ENCODE measurements at places on chromosomes 7 and 10.

- no peak for DNase-seq
These were observed 96.6 kb upstream of the NMT2 start for GRCh38 chr10:15265056-15265455.

DNA sequence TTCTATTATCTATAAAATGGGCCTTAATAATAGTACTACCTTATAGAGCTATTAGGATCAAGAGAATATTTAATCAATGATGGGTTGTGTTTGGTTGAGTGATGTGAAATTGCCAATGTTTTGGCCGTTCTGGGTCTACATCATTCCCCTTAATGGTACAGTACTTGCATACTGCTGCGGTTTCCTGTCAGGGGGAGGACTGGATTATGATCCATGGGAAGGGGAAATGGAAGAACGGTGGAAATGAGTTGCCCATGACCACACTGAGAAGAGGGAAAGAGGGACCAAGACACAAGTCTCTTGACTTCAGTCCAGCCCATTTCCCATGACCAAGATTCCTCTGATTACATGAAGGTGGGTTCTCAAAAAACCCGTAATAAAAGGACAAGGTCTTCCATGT is 999 bp upstream of the MRPS24 start:
- no peak for DNase-seq

- no peak for DNase-seq
These were observed 29.1 kb downstream of the PAPOLB start for GRCh38 chr7:4832711-4833110.

DNA sequence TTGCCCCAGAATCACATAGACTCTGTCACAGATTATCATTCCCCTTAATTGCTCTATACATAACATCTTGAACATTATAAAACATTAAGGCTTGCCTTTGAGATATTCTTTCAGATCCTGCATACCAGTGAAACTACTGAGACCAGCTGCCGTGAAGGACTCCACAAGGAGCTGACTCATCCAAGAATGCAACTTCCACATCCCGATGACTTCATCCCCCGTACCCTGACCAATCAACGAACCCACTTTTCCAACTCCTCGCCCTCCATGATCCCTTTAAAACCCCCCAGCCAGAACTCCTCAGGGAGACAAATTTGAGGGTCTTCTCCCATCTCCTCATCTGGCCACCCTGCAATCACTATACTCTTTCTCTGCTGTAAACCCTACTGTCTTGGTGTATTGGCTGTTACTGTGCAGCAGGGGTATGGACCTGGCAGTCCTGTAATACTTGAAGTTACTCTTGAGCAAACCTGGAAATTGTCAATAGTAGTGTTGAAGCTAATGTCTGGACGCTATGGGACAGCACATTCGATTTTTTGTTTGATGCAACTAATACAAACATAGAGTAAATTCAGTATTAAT is 49.8 kb downstream of the HTR5A start:
- DNase-seq, result no peak

GRCh38 chr10:33556620-33557019 is 222.2 kb upstream of the NRP1 start:
- DNase-seq, result no peak

DNA sequence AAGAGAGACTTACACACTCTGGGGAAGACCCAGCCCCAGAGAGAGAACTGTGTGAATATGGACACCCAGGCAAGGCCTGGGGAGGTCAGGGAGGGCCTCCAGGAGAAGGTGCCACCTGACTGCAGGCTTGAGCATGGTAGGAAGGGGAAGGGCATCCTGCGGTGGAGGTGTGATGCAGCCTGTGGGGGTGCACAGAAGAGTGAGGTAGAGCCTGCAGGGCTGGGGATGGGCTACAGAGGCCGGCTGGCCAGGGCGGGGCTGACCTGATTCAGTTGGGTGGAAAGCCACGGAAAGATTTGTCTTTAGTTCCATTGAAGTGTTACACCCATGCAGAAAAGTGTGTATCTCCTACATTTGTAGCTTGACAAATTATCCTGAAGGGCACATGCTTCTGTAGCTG is 47.6 kb downstream of the ZMIZ1 start:
- no peak for DNase-seq

GRCh38 chr10:78891741-78892140 is 177.0 kb upstream of the ZMIZ1 start:
- no peak for DNase-seq

GRCh38 chr10:46002916-46003693 is 27.3 kb downstream of the NCOA4 start:
- no peak for DNase-seq

- DNase-seq, result no peak
These were observed 12.7 kb upstream of the MACC1 start for GRCh38 chr7:20229646-20230500.

DNA sequence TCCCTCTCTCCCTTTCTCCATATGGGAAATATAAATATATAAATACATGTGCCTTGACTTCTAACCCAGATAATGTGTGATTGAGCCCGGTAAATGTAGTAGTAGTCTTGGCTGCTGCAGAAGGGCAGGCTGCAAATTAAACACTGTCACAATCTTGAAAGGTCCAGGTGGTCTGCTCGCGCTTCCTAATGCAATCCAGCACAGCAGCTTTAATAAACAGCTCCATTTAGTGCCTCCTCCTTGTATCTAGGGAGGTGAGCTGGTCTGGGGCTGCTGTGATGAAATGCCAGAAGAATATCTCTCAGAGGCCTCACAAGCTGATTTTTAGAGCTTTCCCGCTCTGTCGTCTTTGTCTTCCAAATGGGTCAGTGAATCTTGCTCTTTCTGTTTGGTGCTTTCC is 782 bp downstream of the POU6F2 start:
- DNase-seq, result no peak

GRCh38 chr10:78465431-78465830 is 431.8 kb downstream of the RPS24 start:
- no peak for DNase-seq

DNA sequence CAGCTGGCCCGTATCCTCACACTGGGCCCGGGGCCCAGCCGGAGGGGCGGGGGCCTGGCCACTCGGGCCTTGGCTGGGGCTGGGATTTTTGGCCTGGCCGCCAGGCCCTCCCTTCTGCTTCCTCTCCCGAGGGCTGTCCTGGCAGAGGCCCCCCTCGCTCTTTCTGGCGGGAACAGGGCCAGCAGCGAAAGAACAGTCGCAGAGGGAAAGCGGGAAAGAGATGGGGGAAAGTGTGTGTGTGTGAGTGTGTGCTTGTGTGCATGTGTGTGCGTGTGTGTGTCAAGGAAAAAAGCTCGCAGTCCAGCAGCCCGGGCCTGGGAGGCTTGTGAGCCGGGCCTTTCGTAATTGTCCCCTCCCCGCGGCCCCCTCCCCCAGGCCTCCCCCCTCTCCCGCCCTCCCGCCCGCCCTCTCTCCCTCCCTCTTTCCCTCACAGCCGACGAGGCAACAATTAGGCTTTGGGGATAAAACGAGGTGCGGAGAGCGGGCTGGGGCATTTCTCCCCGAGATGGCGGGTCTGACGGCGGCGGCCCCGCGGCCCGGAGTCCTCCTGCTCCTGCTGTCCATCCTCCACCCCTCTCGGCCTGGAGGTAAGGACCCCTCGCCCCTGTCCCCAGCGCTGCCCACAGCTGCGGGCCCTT is at the start of gene ELN:
TSS of gene ELN (plus strand) at position 491 of the 638 bp plus-strand sequence. CDS start at position 506, 15 bp downstream.
- no peak for DNase-seq
